ENCODE measurements at places on chromosomes 6 and 20. TPM values are rescaled to one million over a fixed set of nuclear protein-coding genes. Genes with fewer than 3 reads are reported as not detected.

- peak overlapping the region; percentile 100 for H3K4me3 ChIP-seq
- H3K36me3 ChIP-seq = no peaks in the 10 kb centered on the region
- no peaks in the 10 kb centered on the region for H3K4me1 ChIP-seq
- H3K27me3 ChIP-seq = no peaks in the 10 kb centered on the region
Observed at GRCh38 chr6:53066077-53066417, 843 bp downstream of the FBXO9 start.

GRCh38 chr20:22586645-22587310, 2.4 kb upstream of the FOXA2 start:
- DNase-seq = no peak
- no peak overlapping the region for H3K27ac ChIP-seq
- H3K36me3 ChIP-seq = no peaks in the 10 kb centered on the region
- H3K4me3 ChIP-seq = no peak overlapping the region

GRCh38 chr20:21632031-21632734, 73.3 kb upstream of the PAX1 start:
- no peaks in the 10 kb centered on the region for H3K36me3 ChIP-seq
- H3K27me3 ChIP-seq = no peaks in the 10 kb centered on the region
- H3K27ac ChIP-seq = no peak overlapping the region
- H3K4me1 ChIP-seq = no peaks in the 10 kb centered on the region

DNA sequence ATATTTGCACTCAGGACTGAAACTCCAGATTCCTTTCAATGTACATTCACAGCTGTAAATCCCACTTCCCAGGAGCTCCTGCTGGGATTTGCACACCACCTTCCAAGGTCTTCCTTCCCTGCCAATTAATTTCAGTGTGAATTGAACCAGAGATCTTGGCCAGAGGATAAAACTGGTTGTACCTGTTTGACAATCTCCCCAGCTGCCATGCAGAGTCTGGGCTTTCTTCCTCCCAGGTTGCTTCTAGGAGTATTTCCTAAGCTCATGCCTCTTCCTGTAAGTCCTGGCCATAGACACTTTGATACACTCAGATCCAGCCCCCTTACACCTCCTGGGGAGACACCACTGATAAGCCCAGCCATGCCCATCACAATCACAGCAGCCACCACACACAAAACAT, 15.6 kb downstream of the MAFB start:
- H3K27me3 ChIP-seq = no peaks in the 10 kb centered on the region
- H3K4me3 ChIP-seq = no peak overlapping the region
- H3K4me1 ChIP-seq = no peaks in the 10 kb centered on the region
- no peak for DNase-seq
- peak overlapping the region; percentile 3 for H3K27ac ChIP-seq

DNA sequence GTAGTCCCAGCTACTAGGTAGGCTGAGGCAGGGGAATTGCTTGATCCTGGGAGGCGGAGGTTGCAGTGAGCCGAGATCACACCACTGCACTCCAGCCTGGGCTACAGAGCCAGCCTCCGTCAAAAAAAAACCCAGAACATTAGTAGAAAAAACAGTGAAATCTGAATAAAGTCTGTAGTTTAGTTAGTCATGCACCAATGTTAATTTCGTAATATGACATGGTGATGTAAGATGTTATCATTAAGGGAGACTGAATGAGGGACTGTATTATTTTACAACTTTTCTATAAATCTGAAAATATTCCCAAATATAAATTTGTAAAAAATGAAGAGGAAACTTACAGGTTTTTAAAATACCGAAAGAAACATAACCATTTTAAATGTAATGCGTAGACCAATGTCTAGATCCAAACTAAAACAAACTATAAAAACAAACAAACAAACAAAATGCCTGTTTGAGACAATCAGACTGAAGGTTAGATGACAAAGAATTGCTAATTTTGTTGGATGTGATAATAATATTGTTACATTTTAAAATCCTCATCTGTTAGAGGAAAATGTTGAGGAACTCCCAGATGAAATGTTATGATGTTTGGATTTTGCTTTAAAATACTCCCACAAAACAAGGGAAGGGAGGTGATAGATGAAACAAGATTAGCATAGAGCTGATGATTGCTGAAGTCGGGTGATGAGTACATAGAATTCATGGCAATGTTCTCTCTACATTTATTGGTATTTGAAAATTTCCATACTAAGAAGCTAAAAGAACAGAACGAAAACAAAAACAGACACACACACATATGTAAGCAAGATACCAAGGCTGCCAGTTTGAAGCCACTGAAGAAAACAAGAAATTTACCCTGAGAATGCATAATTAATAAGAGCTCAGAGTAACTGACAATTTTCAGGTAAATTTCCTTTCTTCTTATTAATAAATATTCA, 1.8 kb downstream of the GSTA4 start:
- no peaks in the 10 kb centered on the region for H3K27me3 ChIP-seq
- no peak for DNase-seq

DNA sequence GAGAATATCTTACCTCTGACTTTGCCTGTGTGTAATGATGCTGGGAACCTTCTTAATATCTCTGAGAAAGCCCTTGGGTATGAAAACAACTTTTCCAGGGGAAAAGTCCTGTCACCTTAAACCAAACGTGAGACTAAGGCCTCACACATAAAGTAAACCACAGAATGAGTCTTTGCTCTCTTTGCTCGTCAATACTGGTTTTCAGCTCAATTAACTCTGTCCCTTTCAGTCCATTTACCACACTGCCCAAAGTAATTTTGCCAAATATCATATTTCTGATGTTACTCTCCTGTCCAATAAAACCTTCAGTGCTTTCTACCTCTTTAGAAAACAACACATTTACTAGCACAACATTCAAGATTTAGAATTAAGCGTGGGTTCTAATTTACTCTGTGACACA, 100.5 kb upstream of the HMGCLL1 start:
- H3K36me3 ChIP-seq = no peaks in the 10 kb centered on the region
- H3K27ac ChIP-seq = no peak overlapping the region

- H3K4me3 ChIP-seq = no peak overlapping the region
- H3K27ac ChIP-seq = no peak overlapping the region
- DNase-seq = no peak
- H3K36me3 ChIP-seq = no peaks in the 10 kb centered on the region
- H3K27me3 ChIP-seq = no peaks in the 10 kb centered on the region
- no peaks in the 10 kb centered on the region for H3K4me1 ChIP-seq
Observed at GRCh38 chr6:69379518-69379917, 417.3 kb downstream of the LMBRD1 start.

DNA sequence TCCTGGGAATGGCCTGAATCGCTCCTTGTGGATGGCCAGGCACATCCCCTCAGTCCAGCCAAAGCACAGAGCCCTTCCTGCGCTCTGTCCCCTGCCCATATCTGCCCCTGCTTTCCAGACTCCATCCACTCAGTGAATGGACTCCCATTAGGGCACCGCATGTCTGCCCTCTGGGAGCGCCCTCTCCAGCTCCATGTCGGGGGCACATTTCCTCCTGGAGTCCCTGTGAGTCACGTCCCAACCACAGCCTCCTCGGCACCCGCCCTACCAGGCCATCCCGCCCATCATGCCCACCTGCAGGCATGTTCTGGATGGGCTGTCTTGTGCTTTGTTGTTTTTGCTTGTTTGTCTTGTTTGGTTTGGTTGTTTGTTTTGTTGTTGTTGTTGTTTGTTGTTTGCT, 96.8 kb downstream of the PSMB1 start:
- H3K27me3 ChIP-seq = no peaks in the 10 kb centered on the region
- H3K27ac ChIP-seq = no peak overlapping the region
- no peaks in the 10 kb centered on the region for H3K36me3 ChIP-seq
- no peak for DNase-seq
- no peaks in the 10 kb centered on the region for H3K4me1 ChIP-seq

DNA sequence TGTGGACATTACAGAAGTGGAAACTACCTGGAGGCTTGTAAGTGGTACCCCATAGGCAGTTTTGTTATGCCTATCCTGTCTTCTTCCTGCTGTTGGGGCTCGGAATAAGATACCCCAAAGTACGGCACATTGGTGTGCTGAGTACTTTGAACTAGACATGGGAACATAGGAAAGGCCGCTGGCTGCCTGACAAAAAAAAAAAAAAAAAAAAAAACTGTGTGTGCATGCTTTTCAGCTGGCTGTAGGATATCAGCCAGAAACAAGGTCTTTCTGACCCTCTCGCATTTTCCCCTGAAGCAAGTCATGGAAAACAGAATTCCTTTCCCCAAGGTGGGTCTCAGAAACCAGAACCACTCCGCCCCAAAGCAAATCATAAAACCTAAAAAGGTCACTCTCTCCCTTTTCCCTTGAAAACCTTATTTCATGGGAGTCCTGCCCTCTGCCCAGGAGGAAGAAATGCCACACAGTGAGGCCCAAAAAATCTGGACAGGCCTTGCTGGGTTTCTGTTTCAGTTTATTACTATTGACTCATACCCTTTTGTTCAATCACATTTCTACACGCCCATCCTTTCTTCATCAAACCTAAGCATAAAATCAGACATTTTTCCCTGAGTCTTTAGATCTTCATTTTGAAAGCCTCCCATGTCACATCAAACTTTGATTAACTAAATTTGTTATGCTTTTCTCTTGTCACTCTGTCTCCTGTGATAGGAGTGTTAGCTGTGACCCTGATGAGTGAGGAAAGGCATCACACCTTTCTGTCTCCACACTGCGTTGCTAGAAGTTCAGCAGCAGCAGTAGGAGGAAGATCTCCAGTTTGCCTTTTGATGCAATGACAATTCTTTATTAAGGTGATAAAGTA, 17.2 kb downstream of the SLC2A12 start:
- H3K4me3 ChIP-seq = no peak overlapping the region
- H3K27ac ChIP-seq = peak overlapping the region; percentile 75
- H3K27me3 ChIP-seq = no peaks in the 10 kb centered on the region
- peaks cover 3% of the 10 kb centered on the region for H3K4me1 ChIP-seq
- no peaks in the 10 kb centered on the region for H3K36me3 ChIP-seq

DNA sequence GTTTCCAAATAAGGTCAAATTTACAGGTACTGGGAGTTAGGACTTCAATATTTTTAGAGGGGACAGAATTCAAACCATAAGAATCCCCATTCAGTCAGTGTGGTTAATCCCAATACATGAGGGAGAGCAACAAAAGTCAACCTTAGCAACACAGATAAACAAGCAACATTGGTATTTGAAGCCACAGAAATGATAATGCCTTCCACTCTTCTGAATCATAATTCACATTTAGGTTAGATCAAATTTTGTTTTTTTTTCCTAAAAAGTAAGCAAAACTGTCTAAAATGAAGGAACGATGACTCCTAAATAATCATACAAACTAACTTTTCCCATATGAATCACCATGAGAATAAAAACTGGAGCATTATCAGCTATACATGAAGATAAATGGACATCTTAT, 246.0 kb upstream of the TENT5A start:
- H3K4me1 ChIP-seq = no peaks in the 10 kb centered on the region
- no peak for DNase-seq
- H3K36me3 ChIP-seq = no peaks in the 10 kb centered on the region
- H3K4me3 ChIP-seq = no peak overlapping the region
- no peak overlapping the region for H3K27ac ChIP-seq

GRCh38 chr20:4978050-4978918, 23.0 kb downstream of the SLC23A2 start:
- no peak overlapping the region for H3K27ac ChIP-seq
- DNase-seq = no peak
- no peaks in the 10 kb centered on the region for H3K4me1 ChIP-seq
- no peaks in the 10 kb centered on the region for H3K36me3 ChIP-seq
- H3K4me3 ChIP-seq = no peak overlapping the region
- H3K27me3 ChIP-seq = no peaks in the 10 kb centered on the region

DNA sequence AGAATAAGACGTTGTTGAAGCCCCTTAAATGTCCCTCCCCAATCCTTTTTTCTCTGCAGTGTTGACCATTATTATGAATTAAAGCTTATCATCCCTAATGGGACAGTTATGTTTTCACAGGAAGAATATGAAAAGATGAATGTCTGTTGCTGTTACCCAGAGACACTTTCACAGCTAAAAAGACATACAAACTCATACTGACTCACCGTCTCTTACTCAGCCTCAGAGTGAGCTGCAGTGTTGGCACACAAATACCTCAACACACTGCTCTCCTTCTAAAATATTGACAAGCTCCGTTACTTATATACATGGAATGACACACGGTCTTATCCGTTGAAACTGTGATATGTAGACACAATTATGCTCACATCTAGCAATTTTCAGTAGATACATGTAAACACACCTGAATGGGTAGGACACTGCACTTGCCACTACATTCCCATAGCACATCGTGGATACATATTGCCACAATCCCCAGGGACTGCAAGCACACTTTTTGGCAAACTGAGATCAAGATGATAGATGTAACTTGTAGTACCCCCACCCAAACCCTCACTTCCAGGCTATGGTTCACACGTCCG, 9.6 kb upstream of the SAPCD1 start:
- H3K27me3 ChIP-seq = no peaks in the 10 kb centered on the region
- no peak overlapping the region for H3K4me3 ChIP-seq
- H3K4me1 ChIP-seq = no peaks in the 10 kb centered on the region
- H3K36me3 ChIP-seq = no peaks in the 10 kb centered on the region

DNA sequence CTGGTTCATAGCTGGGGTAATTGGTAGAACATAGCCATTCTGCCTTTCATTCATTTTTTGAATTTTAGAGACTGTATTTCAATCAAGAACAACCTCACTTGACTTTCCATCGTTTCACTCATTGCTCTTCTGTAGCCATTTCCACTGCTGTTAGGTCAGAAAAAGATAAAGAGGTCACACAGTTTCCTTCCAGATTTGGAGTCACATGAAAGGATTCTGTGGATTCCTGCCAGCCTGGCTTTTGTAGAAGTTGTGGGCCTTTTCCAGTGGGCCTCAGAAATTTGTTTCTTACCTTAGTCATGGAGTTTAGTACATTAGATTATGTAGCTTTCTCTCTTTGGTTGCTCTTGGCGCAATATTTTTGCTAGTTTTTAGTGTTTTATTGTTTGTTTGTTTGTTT, 157.8 kb downstream of the SASH1 start:
- peaks cover 7% of the 10 kb centered on the region for H3K4me1 ChIP-seq
- no peaks in the 10 kb centered on the region for H3K27me3 ChIP-seq
- H3K27ac ChIP-seq = peak overlapping the region; percentile 96
- H3K4me3 ChIP-seq = no peak overlapping the region

DNA sequence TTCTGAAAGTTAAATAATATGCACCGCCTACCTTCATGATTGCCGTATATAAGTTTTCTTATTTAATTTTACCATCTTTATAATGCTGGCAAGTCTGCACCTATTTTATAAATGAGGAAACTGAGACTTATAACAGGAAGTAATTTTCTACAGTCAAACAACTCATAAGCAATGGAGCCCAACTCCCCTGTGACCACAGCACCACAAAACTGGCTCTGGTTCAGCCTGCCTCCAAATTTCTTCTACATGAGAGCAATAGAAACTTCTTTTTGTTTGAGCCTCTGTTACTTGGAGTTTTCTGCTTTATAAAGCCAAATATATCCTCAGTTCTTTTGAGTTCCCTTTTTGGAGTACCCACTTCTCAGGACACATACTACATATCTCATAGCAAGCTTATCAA, 131.1 kb upstream of the HSF2 start:
- H3K27ac ChIP-seq = no peak overlapping the region
- DNase-seq = no peak
- H3K4me1 ChIP-seq = no peaks in the 10 kb centered on the region
- no peaks in the 10 kb centered on the region for H3K36me3 ChIP-seq
- H3K4me3 ChIP-seq = no peak overlapping the region

Gene NINL
- 6.9 TPM for total RNA-seq

Gene PAQR8
- total RNA-seq = 4.6 TPM

Gene CST4
- not detected for total RNA-seq

Gene SRSF3
- total RNA-seq = 276 TPM

Gene GSTA2
- total RNA-seq = not detected

Gene RIPOR3
- 4.5 TPM for total RNA-seq

Gene KCNB1
- 21.8 TPM for total RNA-seq

Gene CAPN11
- 2.9 TPM for total RNA-seq
